ENCODE measurements at places on chromosomes 2 and 18.

- no peak for DNase-seq
These were observed 133.1 kb downstream of the NCKAP5 start for GRCh38 chr2:133434959-133435668.

DNA sequence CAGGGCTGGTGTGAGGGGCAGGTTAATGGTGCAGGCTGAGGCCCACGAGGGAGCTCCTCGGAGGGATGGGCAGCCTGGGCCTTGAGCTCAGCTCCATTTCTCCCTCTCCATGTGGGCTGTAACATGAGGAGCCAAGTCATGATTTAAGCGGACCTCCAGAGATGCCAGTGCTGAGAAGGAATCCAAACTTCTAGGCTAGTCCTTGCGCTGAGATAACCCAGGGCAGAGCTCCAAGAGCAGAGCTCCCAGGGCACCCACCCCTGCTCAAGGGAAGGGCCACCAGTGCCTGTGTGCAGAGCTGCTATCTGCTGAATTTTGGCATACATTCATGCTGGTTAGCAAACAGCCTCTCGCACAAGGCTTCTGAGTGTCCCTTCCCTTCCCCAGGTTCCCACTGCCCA lies 95.1 kb downstream of the MRO start:
- DNase-seq: no peak

GRCh38 chr2:217941339-217941738 lies 61.5 kb downstream of the TNS1 start:
- DNase-seq: no peak

GRCh38 chr2:60105906-60106305 lies 447.5 kb downstream of the BCL11A start:
- DNase-seq: no peak

DNA sequence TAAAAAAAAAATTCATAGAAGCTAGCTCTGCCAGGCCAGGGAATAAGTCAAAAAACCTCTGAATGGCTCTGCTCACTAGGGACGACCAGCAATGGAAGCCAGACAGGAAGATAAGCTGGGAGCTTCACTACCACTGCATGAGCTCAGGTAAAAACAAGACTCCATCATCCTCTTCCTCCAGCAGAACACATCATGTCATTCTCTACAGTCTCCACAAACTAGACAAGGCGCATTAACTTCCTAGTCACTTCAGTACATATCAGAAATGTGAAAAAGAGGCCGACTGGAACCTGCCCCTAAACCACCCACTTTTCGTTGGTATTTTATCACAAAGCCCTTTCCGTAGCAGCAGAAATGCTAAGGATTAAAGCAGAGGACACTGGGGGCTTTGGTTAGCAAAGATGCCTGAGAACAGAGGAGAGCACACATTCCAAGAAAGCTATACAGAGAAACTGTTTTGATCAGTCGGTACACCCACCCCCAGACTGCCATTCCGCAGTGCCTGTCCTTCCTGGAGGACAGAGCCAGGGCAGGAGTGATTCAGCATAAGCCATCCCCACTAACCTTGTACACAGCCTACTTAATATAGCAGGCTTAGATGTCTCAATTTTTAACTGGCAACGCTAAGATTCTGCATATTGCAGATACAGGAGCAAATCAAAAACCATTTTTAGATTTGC lies 53.4 kb downstream of the AAK1 start:
- no peak for DNase-seq

DNA sequence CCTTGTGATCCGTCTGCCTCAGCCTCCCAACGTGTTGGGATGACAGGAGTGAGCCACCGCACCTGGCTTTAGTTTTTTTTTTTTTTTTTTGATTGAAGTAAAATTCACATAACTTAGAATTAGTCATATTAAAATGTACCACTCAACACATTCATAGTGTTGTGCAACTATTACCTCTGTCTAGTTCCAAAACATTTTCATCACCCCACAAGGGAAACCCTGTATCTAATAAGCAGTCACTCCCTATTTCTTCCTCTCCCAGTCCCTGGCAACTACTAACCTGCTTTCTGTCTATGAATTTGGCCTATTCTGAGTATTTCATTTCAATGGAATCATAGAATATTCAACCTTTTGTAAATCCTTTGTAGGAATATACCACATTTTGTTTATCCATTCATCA lies 123.9 kb upstream of the FAM117B start:
- no peak for DNase-seq

DNA sequence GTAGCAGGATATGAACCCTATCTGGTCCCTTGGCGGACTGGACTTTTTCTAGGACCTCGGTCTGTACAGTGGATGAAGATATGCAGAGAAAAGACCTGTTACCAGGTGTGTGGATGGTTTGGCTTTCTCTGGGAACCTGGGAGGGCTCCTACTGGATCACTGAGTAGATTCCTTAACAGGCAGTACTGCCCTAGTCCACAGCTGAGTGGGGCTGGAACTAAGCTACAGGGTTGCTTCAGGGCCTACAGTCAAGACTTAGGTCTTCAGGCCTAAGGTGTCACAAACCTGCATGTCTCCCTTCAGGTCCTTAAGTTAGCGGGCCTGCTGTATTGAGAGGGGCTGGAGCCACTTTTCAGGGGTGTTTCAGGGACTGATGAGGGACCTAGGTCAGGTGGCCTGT lies 42.9 kb downstream of the ORC4 start:
- no peak for DNase-seq

GRCh38 chr2:27442920-27443282 lies 720 bp downstream of the KRTCAP3 start:
- DNase-seq: no peak
